Right ventricle myocardium inferior (tissue), 1 donor: ENCODE measurements at places on chromosomes 16 and 17. TPM values are rescaled to one million over a fixed set of nuclear protein-coding genes. Genes with fewer than 3 reads are reported as not detected.
A peak's percentile ranks its signal among the peaks of the same experiment; 100 is the strongest.

- peak; percentile 34 for DNase-seq
Observed at GRCh38 chr17:39628655-39629493, 2.1 kb downstream of the PPP1R1B start.

DNA sequence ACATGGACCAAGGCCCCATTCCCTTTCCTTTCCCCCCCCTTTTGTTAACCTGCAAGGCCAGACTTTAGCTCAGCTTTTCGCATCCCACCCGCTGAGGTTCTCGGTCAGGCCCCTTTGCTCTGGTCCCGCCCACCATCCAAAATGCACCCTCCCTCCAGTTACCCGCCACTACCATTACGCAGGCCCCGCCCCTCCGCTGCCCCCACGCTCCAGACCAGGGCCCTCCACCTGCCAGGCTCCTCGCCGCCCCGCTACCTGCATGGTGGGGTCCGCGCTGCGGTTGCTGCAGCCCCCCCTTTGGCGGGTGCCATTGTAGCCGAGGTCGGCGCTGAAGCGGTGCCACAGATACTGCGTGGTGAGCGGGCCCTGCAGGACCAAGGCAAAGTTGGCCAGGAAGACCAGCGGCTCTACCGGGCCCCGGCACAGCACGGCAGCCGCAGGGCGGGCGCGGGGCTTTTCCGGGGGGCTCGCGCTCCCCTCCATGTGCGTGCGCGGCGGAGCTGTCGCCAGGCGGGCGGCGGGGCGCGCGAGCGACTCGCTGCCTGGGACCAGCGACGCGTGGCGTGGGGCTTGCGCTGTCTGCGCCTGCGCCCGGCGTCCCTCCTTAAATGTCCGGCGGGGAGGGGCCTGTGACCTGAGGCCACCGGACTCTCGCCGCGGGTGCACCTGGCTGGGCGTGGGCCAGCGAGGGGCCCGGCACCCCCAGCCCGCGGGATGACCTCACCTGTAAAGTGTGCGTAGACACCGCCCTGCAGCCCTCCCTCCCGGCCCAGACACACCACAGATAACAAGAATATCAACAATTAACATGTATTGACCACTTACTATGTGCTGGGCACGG is at the start of gene SLC46A1:
Gene SLC46A1 (minus strand): TSS at position 581 of the 841 bp plus-strand sequence. CDS start 98 bp downstream, at position 483.
- DNase-seq = peak; percentile 82

DNA sequence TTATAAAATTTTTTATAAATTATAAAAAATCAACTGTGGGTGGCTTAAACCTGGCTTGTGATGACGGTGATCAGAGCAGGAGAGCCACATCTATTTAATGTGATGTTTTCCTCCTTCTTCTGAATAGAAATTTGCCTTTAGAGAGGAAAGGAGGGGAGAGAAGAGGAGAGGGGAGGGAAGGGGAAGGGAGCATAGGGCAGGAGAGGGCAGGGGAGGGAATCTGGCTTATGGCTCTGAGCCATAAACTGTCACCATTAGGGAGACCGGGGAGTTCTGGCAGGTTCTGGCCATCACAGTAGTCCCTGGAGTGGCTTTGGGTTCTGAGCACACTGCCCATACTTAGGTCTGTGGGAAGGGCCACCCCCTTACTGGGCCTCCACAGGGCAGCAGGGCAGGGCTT is 167.8 kb downstream of the ENGASE start:
- DNase-seq = no peak

- DNase-seq = no peak
Observed at GRCh38 chr16:87186446-87186845, 130.7 kb downstream of the C16orf95 start.

DNA sequence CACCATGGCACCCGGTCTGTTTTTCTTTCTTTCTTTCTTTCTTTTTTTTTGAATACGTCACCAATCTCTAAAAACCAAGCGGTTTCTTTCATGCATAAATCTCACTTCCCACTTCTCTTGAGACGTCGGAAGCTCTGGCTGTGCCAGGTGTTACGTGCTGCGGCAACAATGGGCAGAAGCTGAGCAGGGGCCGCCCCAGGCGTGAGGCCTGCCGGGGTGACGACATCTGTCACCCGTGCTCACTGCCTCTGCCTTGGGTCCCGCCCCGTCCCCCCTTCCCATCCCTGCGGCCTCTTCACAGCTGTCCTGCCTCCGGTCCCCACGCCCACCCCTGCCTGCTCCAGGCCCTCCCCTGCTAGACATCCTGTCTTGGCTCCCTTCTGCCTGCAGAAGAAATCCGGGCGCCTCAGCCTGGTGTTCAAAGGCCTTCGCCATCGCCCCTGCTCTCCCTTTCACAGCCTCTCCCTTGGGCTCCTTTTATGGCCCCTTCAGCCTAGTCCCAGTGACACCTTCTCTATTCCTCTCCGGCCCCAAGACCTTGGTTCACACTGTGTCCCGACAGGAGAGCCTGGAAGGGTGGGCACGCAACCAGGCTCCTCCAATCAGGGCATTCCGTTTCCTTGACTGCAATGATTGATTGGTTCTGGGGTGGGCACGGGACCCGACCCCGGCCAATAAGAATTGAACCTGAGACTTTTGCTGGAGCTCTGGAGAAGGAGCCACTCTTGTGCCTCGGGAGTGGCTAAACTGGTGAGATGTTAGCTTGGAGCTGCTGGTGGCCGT is 4.8 kb downstream of the P2RX1 start:
- DNase-seq = no peak

DNA sequence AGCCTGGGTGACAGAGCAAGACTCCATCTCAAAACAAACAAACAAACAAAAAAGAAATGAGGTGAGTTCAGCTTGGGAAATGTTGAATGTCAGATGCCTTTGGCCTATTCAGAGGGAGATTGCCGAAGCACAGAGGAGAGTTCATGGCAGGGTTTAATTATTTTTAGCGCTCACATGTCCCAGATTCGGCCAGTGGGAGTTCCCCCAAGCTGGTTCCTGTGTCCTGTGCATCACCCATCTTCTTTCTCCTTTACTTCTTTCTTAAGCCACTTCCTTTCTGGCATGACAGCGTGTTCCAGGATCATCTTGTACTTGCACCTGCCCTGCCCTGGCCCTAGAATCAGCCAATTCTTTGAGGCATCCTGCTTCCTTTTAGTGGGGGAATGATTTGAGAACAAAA is 9.2 kb downstream of the MPV17L start:
- DNase-seq = no peak

DNA sequence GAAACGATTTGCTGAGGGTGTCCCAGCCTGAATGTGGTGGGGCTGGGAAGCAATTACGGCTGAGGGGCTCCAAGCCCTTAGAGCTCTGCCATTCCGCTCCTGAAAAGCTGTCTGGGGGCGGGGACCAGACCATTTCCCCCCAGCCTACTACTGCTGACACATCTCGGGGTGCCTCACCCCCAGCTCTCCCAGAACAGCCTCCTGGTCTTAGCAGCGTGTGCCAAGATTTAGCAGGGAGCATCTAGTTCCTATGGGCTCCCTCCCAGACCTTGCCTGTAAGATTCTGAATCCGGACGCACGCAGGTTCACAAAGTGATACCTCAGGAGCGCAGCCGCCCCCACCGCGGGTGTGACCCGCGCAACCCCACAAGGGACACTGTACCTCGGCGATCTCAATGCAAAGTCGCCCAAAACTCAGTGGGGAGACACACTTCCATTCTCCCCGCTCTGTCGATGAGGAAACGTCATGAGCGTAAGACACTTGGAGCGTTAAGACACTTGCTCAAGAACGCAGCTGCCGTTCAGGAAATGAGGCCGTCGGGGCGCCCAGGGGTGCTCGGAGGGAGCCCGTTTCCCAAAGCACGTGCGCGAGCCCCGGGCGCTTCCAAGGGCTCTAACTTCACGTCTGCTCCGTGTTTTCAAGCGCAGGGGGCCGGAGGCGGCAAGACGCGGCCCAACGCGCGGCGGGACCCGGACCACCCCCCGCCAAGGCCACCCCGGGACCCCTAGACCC is 629 bp downstream of the GEMIN4 start:
- no peak for DNase-seq

DNA sequence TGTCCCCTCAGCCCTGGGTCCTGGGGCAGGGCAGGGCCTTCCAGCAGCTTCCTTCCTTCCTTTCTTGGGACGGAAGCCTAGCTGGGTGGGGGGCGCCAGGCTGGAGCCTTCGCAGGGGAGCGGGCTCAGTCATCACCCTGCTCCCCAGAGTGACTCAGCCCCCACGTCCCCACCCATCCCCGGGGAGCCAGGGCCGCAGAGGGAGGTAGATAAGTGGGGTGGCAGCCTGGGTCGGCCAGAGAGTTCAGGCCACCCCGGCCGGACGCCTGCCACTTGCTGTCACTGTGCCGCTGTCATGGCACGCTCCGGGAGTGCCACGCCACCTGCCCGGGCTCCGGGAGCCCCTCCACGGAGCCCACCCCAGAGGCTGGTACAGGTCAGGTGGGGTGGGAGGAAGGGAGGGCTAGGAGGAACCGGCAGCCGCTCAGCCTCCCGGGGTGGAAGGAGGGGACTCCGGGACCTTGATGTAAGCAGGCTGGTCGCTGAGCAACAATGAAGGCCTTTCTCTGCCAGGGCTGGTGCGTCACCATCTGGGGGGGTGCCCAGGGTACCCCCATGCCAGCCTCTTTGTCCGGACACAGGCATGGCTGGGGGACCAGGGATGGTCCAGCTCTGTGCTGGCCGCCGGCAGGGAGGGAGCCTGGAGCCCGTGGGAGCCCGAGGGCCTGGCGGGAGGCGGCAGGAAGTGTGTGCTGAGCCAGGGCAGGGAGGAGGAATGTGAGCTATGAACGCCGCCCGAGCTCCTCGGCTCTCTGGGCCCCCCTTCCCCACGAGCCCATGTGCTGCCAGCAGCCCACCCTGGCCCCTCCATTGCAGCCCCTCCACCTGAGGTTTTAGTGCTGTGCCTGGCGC is 6.6 kb downstream of the NHERF2 start:
- DNase-seq = peak; percentile 80

DNA sequence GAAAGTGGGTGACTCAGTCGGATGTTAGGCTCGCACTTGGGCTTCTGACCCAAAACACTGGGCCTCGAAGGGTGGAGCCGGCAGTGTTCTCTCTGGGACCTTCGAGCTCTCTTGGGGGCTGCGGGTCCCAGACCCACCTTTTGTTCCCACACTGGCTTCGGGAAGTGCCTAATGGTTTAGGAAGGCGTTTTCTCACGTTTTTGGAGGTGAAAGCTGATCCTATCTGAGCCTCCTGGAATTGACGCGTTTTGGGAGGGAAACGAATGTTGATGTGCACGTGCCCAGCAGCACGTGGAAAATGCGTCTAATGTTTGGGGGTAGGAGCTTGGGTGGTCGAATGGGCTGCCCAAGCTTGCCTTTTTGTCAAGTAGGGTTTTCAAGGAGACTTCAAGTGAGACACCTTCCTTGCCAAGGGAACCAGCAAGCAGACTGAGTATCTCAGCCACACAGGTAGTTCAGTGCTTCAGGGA is 666 bp downstream of the HGS start:
- peak; percentile 65 for DNase-seq

- no peak for DNase-seq
Observed at GRCh38 chr17:2195729-2196128, 107.9 kb downstream of the SMG6 start.

DNA sequence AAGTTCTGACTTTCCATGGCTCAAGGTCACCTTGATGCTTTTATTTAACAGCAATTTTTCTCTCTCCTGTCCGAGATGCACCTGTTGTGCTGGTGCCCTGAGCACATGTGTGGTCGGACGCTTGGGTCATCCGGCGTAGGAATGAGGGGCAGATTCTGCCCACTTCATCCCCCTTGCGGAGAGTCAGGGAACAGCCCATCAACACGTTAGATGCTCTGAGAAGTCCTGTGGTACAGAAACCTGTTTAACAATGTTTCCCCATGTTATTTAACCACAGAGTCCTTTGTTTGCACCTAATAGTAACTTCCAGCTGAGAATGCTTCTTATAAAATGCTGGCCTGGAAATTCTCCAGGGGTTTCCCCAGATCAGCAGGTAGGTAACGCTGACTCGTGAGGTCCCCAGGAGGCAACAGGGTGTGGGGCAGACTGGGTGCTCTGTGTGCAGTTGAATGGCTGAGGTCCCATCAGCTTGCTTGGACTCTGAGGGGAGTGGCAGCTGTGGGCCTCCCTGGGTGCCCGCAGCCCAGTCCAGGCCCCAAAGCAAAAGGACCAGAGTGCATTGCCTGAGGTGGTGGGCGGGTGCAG is 17.8 kb downstream of the DOC2B start:
- no peak for DNase-seq

DNA sequence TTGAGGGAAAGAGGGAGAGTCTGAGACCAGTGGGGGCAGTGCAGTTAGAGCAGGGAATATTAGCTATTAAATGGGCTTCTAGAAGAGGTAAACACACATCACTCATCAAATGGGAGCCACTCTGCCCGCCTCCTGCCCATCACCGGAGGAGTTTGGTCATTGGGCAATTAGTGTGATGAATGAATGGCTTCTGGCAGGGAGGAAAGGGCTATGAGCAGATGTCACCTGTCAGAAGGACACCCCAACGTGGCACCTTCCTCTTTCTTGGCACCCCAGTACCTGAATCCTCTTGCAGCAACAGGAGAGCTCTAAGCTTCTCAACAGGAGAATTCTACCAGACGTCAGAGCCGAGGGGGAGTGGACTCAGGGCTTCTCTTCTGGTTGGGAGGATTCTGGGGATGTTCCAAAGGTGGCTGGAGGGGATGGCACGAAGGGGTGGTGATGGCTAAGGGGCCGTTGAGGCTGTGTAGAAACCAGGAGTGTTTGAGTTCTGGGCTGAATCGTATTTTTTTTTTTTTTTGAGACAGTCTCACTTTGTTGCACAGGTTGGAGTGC is 11.0 kb downstream of the C1QTNF1 start:
- DNase-seq = no peak

DNA sequence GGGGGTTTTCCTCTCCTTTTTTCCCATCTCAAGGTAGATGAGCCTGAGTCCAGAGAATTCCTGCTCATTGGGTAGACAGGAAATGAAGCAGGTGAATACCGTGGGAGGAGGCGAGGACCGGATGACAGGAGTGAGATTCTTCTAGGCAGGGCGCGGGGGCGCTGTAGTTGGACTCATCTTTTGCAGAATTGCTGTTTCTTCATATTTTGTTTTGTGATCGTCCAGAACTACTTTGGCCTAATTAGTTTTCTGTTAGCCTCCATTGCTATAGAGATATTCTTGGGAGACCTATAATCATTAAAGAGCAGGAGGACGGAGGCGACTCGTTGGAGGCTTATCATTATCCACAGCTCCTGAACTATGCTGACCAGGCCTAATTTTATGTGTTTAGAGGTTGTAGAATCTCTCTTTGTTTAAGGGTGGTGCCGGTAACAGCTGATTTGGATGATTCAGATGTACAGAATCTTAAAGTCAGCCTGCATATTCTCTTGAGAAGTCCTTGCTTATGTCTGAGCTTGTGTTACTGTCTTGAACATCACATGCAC is 650 bp downstream of the ATP6V0A1 start:
- DNase-seq = peak; percentile 77

GRCh38 chr16:912684-913613 is 57.8 kb downstream of the LMF1 start:
- peak; percentile 62 for DNase-seq

DNA sequence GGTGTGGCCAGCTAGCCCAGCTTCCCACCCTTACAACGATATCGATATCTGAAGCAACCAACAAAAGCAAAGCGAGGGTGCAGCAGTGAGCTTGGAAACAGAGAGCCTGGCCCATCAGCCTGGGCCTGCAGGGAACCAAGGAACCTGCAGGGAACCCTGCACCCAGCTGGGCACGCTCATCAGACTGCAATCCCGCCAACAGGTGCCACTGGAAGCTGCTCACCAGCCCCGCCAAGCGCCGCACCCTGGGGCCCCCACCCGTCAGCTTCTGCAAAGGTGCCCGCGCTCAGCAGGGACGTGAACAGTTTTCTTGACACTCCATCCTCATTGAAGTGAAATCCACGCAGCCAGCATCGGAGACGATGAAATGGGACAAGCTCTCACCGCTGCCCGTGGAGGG is 250.7 kb downstream of the RBFOX3 start:
- DNase-seq = peak; percentile 34

Gene SMIM22
- total RNA-seq = not detected

Gene KRTAP4-1
- not detected for total RNA-seq

Gene MLKL
- 4.3 TPM for total RNA-seq

Gene CCR7
- total RNA-seq = not detected

Gene MT1M
- total RNA-seq = 6.7 TPM

Gene HBQ1
- not detected for total RNA-seq
